ENCODE measurements at places on chromosomes 13 and 19.

GRCh38 chr19:52716522-52716921 is 18.3 kb downstream of the ZNF611 start:
- DNase-seq: no peak

DNA sequence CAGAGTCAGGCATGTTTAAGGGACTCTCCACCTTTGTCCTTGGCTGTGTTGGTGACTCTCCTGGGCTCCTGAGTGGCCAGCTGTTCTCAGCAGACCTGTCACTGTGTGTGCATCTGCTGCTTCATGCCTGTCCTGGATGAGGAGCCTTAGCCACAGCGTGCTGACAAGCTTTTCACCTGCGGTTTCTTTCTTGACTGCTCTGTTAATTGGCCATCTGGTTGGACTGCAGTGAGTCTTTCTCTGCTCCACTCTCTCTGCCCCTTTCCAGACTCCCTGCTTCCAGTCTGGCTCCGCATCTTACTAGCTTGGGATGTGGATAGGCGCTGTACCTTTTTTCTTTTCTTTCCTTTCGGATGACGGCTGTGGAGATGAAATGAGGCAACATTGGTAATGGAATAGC is 38.8 kb downstream of the POLR1D start:
- peak; percentile 94 for DNase-seq

DNA sequence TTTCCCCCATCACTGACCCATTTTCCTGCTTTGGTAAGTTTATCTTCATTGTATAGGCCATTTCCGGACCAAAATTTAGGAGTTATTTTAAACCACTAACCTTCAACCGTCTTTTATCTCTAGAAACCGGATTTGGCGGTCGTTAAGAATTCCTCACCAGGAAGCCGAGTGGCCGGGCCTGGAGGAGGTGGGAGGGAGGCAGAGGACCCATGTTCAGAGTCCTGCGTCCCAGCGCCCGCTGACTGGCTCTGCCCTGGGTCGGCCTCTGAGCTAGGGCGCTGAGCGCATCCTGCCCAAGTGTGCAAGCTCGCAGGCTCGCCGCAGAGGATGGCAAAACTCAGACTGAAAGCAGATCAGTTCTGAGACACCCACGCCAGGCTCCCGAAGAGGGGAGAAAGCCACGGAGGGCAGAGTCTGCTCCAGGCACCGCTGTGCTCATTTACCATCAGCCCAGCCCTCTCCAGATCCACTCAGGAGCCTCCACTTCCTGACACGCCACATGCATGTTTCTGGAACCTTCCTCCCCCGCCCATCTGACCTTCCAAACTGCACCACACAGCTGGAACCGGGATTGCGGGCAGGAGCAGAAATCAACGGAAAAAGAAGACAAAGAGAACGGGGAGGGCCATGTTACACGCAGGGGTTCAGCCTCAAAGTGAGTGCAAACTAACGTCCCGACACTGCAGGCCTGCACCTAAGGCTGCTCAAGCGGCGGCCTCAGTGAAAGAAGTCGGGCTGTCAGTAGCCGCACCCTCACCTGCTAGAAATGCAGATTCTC is 8.3 kb downstream of the COL4A1 start:
- no peak for DNase-seq

DNA sequence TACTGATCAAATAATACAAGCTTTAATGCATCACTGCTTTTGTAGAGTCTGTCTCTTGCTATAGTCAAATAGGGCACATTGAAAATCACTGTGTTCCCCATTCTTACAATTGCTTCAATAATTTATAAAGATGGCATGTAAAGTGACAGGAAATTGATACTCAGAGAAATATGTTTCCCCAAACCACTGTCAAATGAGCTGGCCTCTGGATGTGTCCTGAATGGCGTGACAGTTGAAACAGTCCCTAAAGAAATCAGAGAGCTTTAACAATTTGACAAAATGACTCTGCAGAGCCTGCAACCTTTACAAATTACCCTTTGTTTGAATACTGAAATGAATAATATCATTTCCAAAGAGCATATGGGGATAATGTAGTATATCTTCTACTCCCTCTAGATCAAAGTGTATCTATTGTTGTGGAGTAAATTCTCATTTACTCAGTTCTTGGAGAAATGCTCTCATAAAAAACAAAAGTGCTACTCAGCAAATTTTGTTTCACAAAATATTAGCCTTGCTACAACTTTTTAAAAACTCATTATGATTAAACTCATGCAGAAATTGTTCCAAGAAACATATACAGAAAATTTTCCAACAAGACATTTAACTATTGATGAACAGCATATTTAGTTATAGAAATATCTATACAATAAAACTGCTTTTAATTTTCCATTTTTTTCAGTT is 763.2 kb upstream of the SPRY2 start:
- no peak for DNase-seq

- no peak for DNase-seq
These were observed 2.5 kb downstream of the ATP5F1D start for GRCh38 chr19:1243768-1244692.

DNA sequence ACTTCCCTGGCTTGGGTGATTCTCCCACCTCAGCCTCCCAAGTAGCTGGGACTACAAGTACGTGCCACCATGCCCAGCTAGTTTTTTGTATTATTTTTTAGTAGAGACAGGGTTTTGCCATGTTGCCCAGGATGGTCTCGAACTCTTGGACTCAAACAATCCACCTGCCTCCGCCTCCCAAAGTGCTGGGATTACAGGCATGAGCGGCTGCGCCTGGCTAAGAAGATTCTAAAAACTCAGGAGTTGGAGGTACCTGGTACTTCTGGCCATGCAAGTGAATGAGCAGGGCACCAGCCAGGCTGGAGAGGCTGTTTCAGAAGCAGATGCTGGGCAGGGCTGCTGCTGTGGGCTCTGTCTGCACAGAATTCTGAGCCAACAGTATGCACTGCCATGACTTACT is 6.1 kb downstream of the MZF1 start:
- DNase-seq: no peak

GRCh38 chr13:21938168-21938567 is 267.3 kb downstream of the FGF9 start:
- DNase-seq: no peak

DNA sequence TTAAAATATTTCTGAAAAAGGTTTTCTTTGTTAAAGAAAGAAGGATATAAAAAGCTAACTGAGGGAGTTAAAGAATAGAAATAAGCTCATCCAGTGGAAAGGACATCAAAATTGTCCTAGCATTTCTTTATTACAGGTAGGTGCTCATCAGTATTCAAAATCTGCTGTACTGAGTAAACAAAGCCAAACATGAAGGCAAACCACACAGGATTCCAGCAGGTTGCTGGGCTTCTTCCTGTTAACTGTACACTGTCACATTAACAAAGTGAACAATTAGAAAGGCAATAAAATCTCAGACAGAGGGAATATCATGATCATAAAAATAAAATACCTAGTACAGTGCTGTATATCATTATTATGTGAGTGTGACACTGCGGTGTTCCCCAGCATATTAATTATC is 1541.0 kb downstream of the SLITRK5 start:
- DNase-seq: no peak

- DNase-seq: no peak
These were observed 36.1 kb downstream of the TNFSF13B start for GRCh38 chr13:108305655-108306054.

- DNase-seq: no peak
These were observed 28.3 kb upstream of the GARRE1 start for GRCh38 chr19:34226036-34226435.

DNA sequence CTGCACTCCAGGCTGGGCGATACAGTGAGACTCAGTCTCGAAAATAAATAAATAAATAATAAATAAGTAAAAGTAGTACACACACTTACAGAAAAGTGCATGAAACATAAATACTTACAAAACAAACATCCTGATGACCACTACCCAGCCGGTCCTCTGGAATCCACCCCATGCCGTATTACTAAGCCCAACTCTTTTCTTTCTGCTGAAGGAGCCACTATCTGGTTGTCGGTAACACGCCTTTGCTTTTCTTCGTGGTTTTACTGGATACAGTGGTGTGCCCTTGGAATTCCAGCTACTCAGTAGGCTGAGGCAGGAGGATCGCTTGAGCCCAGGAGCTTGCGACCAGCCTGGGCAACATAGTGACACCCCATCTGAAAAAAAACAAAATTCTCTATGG is 39.4 kb downstream of the CELF5 start:
- DNase-seq: no peak

DNA sequence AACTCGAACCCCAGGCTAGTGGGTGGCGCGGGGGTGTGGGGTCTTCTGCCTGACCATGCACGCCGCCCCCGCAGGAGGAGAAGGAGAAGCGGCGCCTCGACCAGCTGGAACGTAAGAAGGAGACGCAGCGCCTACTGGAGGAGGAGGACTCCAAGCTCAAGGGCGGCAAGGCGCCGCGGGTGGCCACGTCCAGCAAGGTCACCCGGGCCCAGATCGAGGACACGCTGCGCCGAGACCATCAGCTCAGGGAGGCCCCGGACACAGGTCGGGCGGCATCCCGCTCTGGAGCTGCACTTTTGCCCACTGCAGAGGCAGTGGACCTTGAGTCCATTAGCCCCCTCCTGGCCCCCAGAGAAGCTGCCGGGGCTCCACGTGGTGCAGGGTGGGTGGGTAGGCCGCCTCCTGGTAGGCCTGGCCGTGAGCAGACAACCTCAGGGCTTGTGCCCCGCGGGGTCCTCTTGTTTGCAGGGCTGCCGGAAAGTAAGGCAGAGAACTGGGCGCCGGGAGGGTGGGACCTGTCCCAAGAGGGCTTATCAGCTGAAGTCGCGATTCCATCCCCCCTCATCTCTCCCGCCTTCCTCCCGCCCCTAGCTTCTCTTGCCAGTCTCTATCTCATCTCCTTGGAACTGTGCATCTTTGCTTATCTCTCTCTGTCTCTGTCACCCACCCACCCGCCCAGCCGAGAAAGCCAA is 9.9 kb downstream of the CCDC124 start:
- no peak for DNase-seq

DNA sequence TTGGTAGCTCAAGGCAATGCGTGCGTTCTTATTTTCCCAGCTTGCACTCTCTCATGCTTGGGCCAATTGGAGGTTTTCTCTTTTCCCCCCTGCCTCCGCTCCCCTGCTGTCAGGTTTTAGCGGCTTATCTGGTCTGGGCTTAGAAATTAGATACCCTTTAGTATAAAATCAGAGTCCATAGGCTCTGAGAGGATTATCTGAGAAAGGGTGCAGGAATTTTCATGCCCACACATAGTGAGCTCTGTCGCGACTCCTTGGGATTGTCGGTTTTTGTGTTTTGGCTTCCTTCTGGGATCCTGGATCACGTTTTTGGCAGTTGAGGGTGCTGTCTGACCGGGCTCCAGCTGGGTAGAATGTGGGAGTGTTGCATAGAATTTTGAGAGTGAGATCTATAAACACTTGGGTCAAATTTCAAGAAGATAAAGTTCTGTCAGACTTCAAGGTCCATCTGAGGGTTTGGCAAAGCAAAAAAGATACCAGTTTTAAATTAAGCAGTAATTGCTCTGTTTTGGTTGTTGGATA is 12.4 kb downstream of the CHAF1A start:
- peak; percentile 60 for DNase-seq

DNA sequence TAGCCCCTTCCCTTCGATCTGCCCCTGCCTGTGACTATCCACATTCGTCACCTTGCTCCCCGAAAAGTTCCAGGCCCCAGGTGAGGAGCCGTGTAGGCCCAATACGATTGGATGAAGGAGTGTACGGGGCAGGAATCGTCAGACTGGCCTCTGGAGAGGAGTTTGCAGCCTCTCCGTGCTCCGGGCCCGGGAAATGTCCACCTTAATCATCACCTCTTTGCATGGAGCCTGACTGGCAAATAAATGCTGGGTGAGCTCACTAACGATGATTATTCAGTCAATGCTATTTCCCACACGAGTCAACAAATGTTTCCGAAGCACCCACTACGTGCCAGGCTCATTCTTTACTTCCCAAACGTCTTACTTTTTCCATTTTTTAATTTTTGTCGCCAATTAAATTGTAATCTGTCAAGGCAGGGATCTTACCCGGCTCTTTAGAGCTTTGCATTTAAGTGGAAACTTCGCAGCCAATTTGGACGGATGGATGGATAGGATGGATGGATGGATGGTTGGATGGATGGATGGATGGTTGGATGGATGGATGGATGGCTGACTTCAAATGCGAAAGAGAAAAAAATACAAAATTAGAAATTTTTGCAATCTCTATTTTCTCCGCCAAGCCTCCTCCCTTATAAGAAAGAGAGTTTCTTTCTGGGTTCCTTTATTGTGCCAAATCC is 45.8 kb downstream of the TGDS start:
- DNase-seq: peak; percentile 26

- peak; percentile 73 for DNase-seq
These were observed 163.0 kb downstream of the EFNB2 start for GRCh38 chr13:106372199-106373155.

DNA sequence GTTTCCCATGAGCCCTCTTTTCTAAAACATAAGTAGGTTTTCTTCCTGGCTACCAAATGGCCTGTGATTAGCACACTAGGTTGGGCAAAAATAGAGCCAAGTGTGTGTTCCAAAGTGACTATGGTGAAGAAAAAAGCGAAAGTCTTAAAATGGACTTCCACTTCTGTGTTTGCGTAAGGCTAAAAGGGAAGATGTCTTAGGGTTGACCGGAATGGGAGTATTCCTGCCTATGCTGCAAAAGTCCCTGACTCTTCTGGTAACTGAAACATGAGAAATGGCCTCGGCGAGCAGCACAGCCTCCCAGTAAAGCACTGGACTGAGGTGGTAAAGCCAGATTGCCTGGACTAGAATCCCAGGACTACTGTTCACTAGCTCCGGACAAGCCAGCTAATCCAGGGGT is 2.4 kb upstream of the FPR1 start:
- no peak for DNase-seq

DNA sequence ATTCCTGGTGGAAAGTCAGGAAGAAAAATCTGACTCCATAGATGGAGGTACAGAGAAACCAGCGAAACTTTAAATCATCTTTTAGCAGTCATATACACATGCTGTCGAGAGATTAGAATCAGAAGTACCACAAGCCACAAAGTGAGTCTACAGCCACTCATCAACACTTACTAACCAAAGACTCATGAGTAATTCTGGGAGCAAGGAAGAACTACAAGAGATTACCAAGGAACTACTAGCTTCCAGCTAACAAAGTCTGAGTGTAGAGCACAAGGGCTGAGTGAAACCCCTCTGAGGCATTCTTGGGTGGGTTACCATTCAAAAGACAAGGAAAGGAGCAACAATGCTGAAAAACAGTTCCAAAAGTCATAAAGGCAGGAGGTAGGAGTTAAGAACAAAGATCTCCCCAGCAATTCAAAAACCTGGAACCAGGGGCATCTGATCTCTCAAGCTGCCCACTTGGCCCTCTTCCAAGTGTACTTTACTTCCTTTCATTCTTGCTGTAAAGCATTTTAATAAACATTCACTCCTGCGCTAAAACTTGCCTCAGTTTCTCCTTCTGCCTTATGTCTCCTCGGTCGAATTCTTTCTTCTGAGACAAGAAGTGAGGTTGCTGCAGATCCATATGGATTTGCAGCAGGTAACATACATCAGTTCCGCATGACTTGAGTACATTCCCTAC is 13.0 kb downstream of the RBM26 start:
- peak; percentile 2 for DNase-seq

- DNase-seq: no peak
These were observed 61.3 kb downstream of the IPO5 start for GRCh38 chr13:98014766-98015165.
